Spinal cord (tissue), 10 donors: ENCODE measurements at places on chromosomes 11 and 22.

DNA sequence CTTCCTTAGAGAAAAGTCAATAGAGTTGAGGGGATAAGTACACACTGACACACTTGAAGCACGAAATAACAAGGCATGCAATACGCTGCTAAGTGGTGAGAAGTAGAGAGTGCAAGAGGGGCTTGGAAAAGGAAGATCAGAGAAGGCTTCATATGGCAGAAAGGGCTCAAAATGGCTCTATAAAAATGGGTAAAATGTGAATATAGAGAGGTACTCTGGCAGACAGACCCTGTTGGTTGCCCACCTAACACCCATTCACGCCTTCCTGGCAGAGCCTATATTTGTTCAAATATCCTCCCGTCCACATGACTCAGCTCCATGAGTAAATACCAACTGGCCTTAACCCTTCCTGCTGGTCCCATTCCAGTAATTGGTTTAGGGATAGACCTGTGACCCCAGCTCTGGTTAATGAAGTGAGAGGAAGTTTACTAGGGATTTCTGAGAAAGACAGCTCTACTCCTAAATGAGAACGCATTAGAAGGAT lies 38.9 kb upstream of the CCDC34 start:
- DNase-seq = no peak

GRCh38 chr11:1757861-1758610 lies 5.7 kb downstream of the CTSD start:
- DNase-seq = no peak

- no peak for DNase-seq
These were observed 12.1 kb downstream of the TTLL8 start for GRCh38 chr22:50046019-50046415.

DNA sequence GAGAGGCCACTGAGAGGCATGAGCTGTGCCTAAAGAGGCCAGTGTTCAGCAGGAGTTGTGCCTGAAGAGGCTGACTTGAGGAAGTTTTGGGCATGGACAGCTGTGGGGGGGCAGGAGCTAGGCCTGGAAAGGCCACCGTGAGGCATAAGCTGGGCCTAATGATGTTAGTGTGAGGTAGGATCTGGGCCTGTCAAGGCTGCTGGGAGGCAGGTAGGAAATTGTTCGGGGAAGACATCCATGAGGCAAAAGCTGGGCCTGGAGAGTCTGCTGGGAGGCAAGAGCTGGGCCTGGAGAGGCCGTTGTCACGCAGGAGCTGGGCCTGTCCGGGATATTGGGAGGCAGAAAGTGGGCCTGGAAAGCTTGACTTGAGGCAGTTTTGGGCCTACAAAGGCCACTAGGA lies 44.9 kb downstream of the OR4C45 start:
- no peak for DNase-seq

GRCh38 chr11:28296426-28296825 lies 188.2 kb downstream of the METTL15 start:
- DNase-seq = no peak

- no peak for DNase-seq
These were observed 639.6 kb downstream of the BRD1 start for GRCh38 chr22:49188091-49188490.

- no peak for DNase-seq
These were observed 63.6 kb upstream of the PPARA start for GRCh38 chr22:46086577-46087335.

DNA sequence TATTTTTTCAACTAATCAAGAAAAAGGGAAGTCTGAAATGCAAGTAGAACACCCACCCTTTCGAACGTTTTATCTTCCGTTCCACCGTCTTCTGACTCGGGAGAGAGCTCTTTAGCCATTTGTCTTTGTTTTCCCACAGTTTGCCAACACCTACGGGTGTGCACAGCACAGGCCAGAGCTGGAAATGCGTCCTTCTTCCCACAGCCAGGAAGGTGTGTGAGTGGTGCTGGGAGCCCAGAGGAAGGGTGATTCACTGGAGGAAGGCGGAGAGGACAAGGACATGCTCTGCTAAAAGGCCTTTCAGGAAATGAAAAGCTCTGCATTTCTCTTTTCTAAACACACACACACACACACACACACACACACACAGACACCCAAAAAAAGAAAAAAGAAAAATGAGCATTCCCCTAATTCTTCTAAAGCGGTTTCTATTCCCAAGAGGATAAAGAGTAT lies 18.5 kb downstream of the ENDOD1 start:
- DNase-seq = peak; percentile 58

GRCh38 chr11:134423106-134423505 lies 11.1 kb upstream of the B3GAT1 start:
- DNase-seq = no peak

DNA sequence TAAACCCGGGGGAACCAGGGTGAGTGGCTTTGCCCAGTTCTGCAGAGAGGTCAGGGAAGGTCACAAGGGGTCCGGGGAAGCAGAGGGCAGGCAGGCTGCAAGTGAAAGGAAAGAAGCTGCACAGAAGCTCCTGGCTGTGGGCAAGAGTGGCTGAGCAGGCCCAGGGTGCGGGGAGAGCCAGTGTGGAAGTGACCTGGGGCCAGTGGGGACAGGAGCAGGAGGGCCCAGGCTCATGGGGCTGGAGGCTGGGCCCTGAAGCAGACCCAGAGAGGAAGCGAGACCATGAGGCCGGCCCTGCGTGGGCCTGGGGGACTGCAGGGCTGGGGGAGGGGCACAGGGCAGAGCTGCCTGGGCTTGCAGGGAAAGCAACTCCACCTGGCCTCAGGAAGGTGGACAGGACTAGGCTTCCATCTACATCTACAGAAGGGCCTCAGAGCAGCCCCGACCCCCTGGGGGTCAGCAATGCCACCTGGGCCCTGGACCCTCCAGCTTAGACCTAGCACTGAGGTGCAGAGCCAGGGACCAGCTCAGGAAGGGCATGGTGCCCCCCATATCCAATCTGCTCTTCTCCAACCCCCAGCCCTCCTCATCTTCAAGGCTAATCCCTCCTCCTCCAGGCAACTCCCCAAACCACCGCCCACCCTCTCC lies 11.6 kb downstream of the IGF2 start:
- DNase-seq = no peak

DNA sequence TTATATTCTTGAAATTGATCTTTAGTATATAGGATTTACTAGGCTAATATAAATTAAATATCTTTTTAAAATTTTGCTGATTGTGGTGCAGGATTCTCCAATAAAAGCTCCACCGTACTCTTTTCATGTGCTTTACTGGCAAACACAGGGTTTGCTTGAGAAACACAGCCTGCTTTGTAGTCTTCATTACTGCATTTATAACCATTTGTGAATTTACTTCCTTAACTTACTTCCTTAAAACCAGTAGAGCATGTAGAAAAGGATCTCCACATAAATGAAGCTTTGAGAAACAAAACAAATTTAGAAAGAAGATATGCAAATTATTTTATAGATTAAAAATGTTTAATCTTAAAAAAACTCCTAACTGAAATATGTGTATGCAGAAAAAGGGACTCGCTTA lies 28.8 kb downstream of the SWAP70 start:
- DNase-seq = no peak

DNA sequence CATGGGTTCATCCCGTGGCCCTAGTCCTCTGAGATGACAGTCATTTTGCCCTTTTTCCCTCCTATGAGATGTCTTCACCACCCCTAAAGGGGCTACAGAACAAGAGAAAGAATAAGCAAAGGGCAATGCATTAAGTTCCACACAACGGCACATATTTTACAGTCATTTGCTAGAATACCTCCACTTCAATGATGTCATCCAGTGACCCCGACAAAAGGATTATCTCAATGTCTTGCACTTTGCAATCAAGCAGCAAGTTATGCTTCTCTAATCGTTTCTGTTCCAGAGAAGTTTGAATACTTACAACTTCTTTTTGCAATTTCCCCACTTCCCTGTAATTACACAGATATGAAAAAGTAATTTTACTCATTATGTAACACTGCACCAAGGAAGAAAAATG lies 49.9 kb downstream of the FAM118A start:
- DNase-seq = no peak

GRCh38 chr22:22014285-22014659 lies 31.7 kb upstream of the TOP3B start:
- no peak for DNase-seq

GRCh38 chr11:13691286-13691899 lies 22.9 kb downstream of the FAR1 start:
- no peak for DNase-seq

DNA sequence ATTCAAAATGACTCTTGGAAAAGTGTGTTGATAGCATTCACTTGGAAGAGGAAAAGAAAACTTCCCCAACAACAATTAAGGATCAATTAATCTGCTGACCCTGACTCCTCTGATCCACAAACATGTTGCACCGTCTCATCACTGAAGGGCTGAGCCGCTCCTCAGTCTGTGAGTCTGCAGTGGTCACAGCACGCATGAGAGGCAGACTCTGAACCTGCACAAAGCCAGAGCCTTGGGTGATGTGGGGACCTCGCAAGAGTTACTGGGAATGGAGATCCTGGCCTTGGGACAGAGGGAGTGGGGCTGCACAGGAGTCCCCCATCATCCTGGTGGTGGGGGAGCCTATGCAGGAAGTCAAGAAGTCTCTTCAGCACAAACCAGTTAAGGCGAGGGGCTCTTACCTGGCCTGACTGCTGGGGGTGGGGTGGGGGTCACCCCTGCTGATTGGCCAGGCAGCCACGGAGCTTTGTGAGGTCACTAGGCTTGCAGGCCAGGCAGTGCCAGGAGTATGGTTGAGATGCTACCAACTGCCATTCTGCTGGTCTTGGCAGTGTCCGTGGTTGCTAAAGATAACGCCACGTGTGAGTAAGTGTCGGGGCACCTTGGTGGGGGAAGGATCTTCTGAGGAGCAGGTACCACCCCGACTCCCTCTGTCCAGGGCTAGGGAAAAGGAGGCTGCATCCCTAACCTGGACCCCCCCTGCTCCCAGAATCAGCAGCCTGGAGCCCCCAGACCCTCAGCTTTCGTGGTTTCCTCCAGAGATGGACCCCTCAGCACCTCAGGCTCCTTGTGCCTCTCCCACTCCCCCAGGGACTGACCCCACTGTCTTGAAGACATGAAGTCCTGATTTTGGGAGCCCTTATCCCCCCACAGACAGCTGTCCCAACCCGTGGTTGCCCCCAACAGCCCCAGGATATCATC lies at the start of gene ACR:
ACR (plus strand) TSS at position 477 of the 921 bp plus-strand sequence; CDS start at position 509, 32 bp downstream.
- no peak for DNase-seq

DNA sequence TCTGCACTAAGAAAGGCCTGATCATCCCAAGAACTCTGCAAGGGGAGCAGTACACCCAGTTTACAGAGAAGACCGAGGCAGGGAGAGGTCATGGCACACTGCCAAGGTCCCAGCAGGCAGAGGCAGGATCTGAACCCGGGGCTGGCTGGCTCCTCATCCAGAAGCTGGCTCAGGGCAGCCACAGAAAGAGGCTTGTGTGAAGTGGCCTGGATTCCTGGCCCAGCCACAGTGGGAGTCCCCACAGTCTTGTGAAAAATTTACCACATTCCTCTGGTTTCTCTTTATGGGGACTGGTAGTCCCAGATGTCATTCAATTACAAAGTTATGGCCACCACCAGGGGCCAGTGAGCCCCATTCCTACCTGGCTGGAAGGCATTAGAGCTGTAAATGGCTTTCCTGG lies 440.5 kb downstream of the MIAT start:
- DNase-seq = no peak

DNA sequence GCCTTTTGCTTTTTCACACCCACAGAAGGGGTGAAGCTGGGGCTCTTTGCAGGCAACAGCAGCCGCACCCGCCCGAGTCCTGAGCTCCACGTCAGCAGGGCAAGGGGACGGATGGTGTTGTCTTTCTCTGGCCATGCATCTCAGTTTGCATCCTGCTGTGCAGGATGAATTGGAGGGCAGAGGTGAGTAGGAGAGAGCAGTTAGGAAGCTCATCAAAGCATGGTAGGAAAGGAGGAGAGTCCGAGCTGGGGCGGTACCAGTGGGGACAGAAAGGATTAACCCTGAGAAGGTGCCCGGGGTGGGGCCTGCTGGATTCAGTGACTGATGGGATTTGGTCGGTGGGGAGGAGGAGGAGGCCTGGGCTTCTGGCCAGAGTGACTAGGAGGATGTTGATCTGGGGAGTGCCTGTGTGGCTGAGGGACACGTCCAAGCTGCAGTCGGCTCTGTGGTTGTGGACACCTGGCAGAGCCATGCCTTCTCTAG lies 14.6 kb downstream of the FAM83F start:
- DNase-seq = no peak

DNA sequence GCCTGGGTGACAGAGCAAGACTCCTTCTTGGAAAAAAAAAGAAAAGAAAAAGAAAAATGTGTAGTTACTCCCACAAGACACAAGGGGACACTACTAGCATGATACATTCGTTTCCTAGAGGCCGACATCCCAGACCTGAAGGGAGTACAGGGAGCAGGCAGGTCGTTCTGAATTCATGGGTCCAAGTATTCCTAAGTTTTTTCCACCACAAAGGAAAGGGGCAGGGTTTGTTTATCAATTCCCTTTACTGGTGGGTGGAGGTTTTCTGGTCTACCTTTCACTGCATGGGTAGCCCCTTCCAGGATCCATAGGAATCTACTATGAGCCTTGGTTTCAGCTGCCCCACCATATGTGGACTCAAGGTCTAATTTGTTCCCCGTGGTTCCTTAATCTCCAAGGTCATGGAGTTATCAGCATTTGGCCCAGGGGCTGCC lies 11.8 kb downstream of the TIGD3 start:
- DNase-seq = no peak

GRCh38 chr22:31082606-31083376 lies 1.7 kb downstream of the SMTN start:
- DNase-seq = no peak

DNA sequence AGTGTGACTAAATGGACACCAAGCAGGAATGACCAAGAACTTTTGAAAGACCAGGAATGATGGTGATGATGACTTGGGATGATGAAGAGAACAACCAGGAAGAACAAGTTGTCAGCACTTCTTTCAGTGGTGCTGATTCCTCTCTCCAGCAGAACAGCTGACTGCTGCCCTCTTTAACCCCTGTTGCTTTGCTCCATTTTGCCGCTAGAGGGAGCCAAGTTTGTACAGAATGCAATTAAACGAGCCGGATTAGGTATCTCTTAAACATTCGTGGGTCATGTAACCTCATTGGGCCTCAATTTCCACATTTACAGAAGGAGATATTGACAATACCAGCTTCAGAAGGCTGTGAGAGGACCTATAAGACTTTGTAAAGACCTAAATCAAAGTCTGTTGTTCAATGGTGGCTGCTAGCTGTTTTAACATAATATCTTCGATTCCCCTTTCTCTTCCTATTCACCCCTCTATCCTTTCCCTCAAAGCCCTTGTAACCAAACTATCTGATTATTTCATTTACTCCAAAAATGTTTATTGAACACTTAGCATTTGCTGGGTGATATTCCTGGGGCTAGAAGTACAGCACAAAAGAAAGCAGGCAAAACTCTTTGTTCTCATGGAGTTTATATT lies 1.9 kb downstream of the OR4S1 start:
- no peak for DNase-seq

- DNase-seq = peak; percentile 33
These were observed 128.3 kb downstream of the TEAD1 start for GRCh38 chr11:12802418-12803085.

DNA sequence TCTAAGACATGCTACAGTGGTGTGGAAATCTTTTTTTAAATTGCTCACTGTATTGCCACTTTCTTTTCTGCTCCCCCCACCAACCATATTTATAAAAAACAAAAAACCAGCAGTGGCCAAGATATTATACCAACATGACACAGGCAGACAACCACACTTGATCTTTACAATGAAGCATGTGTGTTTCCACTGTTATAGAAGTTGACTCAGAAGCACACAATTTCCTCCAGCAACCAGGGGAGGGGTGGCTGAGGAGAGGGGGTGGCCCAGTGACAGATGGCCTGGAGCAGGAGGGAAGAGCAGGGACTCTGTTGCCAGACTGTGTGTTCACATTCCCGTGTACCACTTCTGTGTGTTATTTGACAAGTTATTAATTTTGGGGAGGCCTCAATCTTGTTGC lies 14.8 kb downstream of the CD59 start:
- no peak for DNase-seq

GRCh38 chr11:71212871-71213559 lies 39.4 kb downstream of the SHANK2 start:
- DNase-seq = no peak
